ENCODE measurements at places on chromosomes 16 and 17. TPM values are rescaled to one million over a fixed set of nuclear protein-coding genes. Genes with fewer than 3 reads are reported as not detected.

The BRCA1 gene
- 7.3 TPM for total RNA-seq

The CRYBA1 gene
- total RNA-seq, result 0.15 TPM

The PHOSPHO1 gene
- 0.33 TPM for total RNA-seq

The NOG gene
- total RNA-seq, result not detected

The RPA1 gene
- total RNA-seq, result 22.7 TPM

The WSCD1 gene
- total RNA-seq, result 0.15 TPM

The ADAD2 gene
- not detected for total RNA-seq

The POLG2 gene
- total RNA-seq, result 15.9 TPM

The ZNF19 gene
- 3.0 TPM for total RNA-seq

The MT3 gene
- not detected for total RNA-seq

The C17orf78 gene
- not detected for total RNA-seq

The PPL gene
- 51.5 TPM for total RNA-seq

The IL17C gene
- not detected for total RNA-seq

The ENPP7 gene
- total RNA-seq, result not detected

The CACNA1G gene
- 1.7 TPM for total RNA-seq

The DOC2B gene
- not detected for total RNA-seq

The CDK5RAP3 gene
- 108 TPM for total RNA-seq

The MTMR4 gene
- total RNA-seq, result 55.2 TPM
